ENCODE measurements at places on chromosomes 12 and 14.

GRCh38 chr12:104387190-104387589, 69.6 kb upstream of the CHST11 start:
- peak; percentile 30 for DNase-seq

- DNase-seq, result no peak
Measured at GRCh38 chr14:50249136-50249775, 17.9 kb upstream of the SOS2 start.

GRCh38 chr14:20458031-20458789, 3.0 kb downstream of the PIP4P1 start:
- no peak for DNase-seq

GRCh38 chr12:100163416-100164152, 20.9 kb upstream of the BLTP3B start:
- peak; percentile 94 for DNase-seq

DNA sequence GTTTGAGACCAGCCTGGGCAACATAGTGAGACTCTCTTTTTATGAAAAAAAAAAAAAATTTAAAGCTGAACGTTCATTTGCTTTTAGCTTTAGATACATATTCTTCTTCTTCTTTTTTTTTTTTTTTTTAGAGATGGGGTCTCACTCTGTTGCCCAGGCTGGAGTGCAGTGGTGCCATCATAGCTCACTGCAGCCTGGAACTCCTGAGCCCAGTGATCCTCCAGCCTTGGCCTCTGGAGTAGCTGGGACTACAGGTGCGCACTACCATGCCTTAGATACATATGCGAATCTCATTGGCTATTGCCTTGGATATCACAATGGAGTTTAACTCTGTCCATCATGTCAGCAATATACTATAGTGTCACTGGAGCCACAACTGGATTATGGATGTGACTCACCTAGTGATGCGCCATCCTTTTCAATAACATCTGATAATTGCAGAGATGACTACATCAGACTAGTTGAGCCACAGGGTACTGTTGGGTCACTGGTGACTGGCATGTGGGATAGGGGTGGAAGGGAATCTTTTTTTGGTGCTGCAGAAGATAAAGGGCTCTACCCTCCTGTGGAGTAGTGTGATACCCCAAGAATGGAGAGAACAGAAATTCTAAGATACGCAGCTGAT, 2.7 kb upstream of the ADIPOR2 start:
- DNase-seq, result no peak
